Activated CD8-positive, alpha-beta T cell treated with anti-CD3 and anti-CD28 coated beads, Interleukin-2, amount 10 ng/mL, durations not matched to agents 7 days and 5 days (primary cell): ENCODE measurements at places on chromosomes 2 and 18.

DNA sequence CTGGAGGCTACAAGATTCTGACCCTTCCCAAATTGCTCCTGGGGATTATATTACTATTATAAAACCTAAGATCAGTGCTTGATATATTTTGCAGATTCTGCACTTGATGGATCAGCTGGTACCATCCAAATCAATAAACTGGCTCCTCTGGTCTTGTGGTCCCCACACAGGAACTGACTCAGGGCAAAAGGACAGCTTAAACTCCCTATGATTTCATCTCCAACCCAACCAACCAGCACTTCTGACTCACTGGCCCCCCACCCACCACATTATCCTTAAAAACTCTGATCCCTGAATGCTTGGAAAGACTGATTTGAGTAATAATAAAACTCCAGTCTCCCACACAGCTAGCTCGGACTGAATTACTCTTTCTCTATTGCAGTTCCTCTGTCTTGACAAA lies 82.1 kb downstream of the TMEM163 start:
- H3K4me3 ChIP-seq, result no peak overlapping the region
- H3K4me1 ChIP-seq, result no peaks in the 10 kb centered on the region
- no peak for DNase-seq
- H3K27me3 ChIP-seq, result peaks cover 13% of the 10 kb centered on the region
- H3K27ac ChIP-seq, result no peak overlapping the region
- no peaks in the 10 kb centered on the region for H3K36me3 ChIP-seq

DNA sequence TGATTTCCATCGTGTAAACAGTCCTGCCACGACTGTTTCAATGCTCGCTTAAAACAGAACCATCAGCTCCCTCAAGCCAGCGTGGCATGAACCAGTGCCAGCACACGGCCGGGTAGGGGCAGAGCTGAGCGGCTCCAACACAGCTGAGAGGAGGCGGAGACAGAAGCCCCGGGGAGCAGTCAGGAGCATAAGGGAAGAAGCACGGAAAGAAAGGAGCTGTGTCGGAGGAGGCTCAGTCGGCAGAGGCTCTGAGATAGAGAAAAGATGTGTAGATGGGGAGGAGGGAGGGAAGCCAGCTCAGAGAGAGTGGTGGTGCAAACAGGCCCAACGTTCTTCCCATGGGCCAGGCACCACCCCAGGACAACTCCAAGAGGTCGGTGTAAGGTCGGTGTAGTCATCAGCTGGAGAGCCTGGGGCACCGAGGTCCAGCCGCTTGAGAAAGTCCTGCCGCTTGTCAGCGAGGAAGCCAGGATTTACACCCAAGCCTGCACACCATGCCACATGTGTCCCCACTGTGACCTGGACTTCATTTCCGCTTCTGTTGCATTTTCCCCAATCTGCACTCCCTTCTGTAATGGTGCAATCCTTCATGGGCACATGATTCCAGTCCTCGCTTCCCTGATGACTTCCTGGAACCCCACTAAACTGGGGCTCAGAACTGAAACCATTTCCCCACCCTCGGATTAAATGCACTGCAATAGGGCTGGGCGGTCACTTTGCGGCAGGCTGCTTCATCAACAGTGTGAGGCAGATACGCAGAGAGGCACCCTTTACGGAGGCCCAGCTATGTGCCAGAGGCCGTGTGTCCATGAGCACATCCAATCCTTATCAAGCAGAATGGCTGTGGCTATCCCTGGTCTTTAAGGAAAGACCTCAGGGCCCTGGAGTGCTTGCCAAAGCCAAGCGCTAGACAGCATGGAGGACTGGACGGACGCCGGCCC lies 43.5 kb downstream of the CYP27C1 start:
- H3K27me3 ChIP-seq, result peaks cover 10% of the 10 kb centered on the region
- H3K36me3 ChIP-seq, result no peaks in the 10 kb centered on the region
- no peaks in the 10 kb centered on the region for H3K4me1 ChIP-seq
- H3K4me3 ChIP-seq, result no peak overlapping the region
- DNase-seq, result no peak

DNA sequence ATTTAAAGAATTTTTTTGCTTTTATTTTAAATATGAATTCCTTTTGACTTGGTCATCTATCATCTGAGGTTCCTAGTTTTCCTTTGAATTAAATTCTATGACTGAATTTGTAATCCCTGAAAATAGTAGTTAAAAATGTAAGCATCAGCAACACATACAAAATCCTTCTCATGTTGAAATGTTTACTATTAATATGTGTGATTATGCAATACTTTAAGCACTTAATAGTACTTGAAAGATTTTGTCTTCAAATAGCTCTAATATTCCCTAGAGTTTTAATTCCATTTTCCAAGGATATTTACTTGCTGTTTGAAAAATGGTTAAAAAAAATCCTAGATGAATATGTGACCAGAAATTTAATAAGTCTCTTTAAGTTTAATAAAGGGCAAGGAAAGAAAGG lies 26.6 kb upstream of the SPATS2L start:
- H3K4me3 ChIP-seq, result no peak overlapping the region
- no peak for DNase-seq
- H3K27ac ChIP-seq, result no peak overlapping the region
- H3K4me1 ChIP-seq, result no peaks in the 10 kb centered on the region

GRCh38 chr2:15642815-15643500 lies 51.3 kb downstream of the DDX1 start:
- no peak overlapping the region for H3K4me3 ChIP-seq
- peaks cover 28% of the 10 kb centered on the region for H3K36me3 ChIP-seq
- DNase-seq, result no peak
- no peaks in the 10 kb centered on the region for H3K4me1 ChIP-seq
- H3K27me3 ChIP-seq, result no peaks in the 10 kb centered on the region
- no peak overlapping the region for H3K27ac ChIP-seq

- H3K27me3 ChIP-seq, result peaks cover 9% of the 10 kb centered on the region
- peaks cover 7% of the 10 kb centered on the region for H3K4me1 ChIP-seq
These were observed 44.4 kb downstream of the TRIB2 start for GRCh38 chr2:12761104-12761503.

DNA sequence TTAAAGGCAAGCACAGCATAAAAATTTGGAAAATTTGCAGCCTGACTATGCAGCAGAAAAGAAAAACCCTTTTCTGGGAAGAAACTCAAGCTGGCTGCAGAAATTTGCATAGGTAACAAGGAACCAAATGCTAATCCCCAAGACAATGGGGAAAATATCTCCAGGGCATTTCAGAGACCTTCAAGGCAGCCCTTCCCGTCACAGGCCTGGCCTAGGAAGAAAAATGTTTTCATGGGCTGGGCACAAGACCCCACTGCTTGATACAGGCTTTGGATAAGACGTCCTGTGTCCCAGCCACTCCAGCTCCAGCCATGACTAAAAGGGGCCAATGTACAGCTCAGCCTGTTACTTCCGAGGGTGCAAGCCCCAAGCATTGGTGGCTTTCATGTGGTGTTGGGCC lies 717.6 kb downstream of the TDRD15 start:
- no peak for DNase-seq
- H3K27ac ChIP-seq, result no peak overlapping the region
- H3K4me1 ChIP-seq, result no peaks in the 10 kb centered on the region
- no peaks in the 10 kb centered on the region for H3K27me3 ChIP-seq
- no peak overlapping the region for H3K4me3 ChIP-seq
- H3K36me3 ChIP-seq, result no peaks in the 10 kb centered on the region

DNA sequence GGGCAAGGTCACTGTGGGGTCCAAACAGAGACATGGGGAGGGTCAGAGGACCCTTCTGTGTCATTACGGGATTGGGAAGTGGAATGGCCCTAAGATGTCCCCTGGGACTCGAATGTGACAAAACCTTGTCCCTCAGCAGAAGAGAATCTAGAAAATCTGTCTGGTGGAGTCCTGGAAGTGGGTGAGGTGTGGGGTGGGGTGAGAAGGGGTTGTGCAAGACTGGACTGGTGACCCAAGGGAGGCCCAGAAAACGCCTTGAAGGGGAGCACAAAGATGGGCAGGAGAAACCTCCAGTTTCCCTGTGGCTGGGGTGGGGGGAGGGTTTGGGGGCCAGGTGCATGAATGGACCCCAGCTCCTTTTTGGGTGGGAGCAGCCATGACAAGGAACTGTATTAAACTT lies 79.6 kb downstream of the TCF7L1 start:
- peaks cover 30% of the 10 kb centered on the region for H3K27me3 ChIP-seq
- H3K4me1 ChIP-seq, result no peaks in the 10 kb centered on the region
- no peaks in the 10 kb centered on the region for H3K36me3 ChIP-seq
- no peak for DNase-seq
- H3K4me3 ChIP-seq, result no peak overlapping the region

- H3K4me3 ChIP-seq, result no peak overlapping the region
- peaks cover 44% of the 10 kb centered on the region for H3K27me3 ChIP-seq
- H3K36me3 ChIP-seq, result no peaks in the 10 kb centered on the region
- no peak for DNase-seq
These were observed 75.0 kb upstream of the RBBP8 start for GRCh38 chr18:22858121-22858520.

GRCh38 chr2:25073025-25073424 lies 31.1 kb downstream of the EFR3B start:
- H3K4me1 ChIP-seq, result no peaks in the 10 kb centered on the region
- no peak overlapping the region for H3K27ac ChIP-seq

GRCh38 chr2:88659538-88659915 lies 31.9 kb upstream of the RPIA start:
- no peak overlapping the region for H3K4me3 ChIP-seq
- H3K4me1 ChIP-seq, result no peaks in the 10 kb centered on the region
- no peak overlapping the region for H3K27ac ChIP-seq
- H3K36me3 ChIP-seq, result no peaks in the 10 kb centered on the region
- DNase-seq, result no peak
- peaks cover 2% of the 10 kb centered on the region for H3K27me3 ChIP-seq

DNA sequence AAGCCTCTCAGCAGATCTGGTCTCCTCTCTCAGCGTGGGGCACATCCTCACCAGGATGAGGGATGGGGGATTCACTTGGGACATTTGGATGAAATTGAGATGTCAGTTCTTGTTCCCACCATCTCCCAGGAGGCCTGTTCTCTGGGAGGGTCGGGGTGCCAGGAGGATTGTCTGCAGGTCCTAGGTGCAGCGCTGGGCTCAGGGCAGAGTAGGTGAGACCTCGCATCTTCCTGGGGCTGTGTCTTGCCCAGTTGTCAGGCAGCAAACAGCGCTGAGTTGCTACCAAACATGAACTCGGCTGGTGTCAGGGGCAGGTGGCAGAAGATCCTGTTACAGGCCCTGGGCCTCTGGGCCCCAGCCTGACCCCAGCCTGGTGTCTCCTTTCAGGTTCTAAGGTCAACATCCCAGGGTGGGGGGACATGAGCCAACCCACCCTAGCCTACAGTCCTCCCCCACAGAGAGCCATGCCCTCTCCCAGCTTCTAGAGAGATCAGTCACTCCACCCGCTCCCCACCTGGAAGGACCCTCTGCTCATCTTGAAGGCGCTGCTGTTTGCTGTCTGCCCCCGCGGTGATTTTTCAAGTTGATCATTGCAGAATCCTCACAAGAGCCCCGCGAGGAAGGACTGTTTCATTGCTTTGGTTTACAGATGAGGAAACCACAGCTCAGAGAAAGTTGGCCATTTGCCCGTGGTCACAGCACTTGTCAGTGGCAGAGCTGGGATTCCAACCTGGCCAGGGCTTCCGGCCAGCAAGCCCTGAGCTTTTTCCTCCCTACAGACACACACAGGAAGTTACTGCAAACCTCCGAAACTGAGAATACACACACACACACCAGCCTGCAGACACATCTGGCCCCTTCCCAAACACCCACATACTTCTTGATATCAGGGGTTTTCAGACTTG lies 83.9 kb downstream of the STPG4 start:
- H3K27me3 ChIP-seq, result no peaks in the 10 kb centered on the region
- peak overlapping the region; percentile 45 for H3K4me3 ChIP-seq
- peak overlapping the region; percentile 81 for H3K27ac ChIP-seq
- DNase-seq, result peak; percentile 81

GRCh38 chr2:200467806-200468681 lies 41.8 kb downstream of the KCTD18 start:
- no peaks in the 10 kb centered on the region for H3K27me3 ChIP-seq
- peak overlapping the region; percentile 39 for H3K4me3 ChIP-seq
- peak overlapping the region; percentile 84 for H3K27ac ChIP-seq
- H3K4me1 ChIP-seq, result peaks cover 44% of the 10 kb centered on the region
- peaks cover 42% of the 10 kb centered on the region for H3K36me3 ChIP-seq

DNA sequence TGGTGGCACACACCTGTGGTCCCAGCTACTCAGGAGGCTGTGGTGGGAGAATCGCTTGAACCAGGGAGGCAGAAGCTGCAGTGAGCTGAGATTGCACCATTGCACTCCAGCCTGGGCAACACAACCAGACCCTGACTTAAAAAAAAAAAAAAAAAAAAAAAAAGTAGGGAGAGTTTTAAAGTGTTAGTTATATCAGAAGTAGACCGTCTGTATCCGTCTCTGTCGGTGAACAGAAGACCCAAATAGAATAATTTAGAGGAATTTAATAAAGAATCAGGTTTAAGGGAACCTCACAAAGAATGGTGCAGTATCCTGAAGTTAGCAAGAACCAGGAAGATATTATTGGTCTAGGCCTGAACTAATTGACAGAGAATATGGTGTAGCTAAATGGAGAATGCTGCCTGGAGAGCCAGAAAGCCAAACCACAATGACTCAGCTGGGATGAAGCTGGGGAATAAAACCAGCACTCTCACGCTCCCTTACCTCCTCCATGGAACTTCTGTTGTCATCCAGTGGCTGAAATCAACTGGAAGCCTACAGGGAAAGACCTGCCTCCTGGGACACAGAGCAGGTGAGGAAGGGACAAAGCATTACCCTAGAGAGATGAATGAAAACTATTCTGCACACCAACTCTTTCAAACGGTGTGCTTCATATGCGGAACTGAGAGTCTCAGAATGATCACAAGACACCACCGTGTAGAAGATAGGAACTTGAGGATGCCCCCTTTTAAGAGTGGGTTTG lies 39.1 kb upstream of the PLEKHM3 start:
- H3K4me3 ChIP-seq, result no peak overlapping the region
- H3K4me1 ChIP-seq, result no peaks in the 10 kb centered on the region
- peaks cover 2% of the 10 kb centered on the region for H3K27me3 ChIP-seq
- no peak for DNase-seq
- no peak overlapping the region for H3K27ac ChIP-seq

DNA sequence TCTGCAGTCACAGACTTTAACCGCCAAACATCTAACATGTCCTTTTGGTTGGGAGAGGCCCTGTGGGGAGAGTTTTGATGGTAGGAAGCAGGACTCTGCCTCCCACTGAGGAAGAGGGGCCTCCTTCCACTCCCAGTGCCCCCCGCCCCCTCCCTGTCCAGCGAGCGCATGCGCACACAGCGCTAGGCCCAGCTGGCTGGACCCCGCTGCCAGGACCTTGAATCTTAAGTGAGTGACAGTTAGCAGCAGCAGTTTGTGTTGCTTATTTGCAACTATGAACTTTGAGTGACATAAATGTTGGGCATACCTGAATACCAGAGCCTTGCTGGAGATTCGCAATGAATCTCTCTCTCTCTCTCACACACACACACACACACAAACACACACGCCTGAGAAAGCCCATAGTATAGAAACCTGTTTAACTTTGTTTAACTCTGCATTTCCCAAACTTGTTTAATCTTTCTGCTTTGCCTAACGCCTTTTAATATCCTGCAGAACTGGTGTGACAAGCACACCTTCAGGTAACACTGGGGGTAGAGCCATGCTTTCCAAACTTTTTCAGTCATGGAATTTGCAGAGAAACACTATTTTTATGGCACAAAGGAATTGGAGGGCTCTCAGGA lies 134.6 kb upstream of the SMAD2 start:
- no peak overlapping the region for H3K27ac ChIP-seq
- no peak overlapping the region for H3K4me3 ChIP-seq
- DNase-seq, result no peak
- H3K36me3 ChIP-seq, result no peaks in the 10 kb centered on the region
- no peaks in the 10 kb centered on the region for H3K4me1 ChIP-seq
